ENCODE measurements at places on chromosomes 1 and 21.

DNA sequence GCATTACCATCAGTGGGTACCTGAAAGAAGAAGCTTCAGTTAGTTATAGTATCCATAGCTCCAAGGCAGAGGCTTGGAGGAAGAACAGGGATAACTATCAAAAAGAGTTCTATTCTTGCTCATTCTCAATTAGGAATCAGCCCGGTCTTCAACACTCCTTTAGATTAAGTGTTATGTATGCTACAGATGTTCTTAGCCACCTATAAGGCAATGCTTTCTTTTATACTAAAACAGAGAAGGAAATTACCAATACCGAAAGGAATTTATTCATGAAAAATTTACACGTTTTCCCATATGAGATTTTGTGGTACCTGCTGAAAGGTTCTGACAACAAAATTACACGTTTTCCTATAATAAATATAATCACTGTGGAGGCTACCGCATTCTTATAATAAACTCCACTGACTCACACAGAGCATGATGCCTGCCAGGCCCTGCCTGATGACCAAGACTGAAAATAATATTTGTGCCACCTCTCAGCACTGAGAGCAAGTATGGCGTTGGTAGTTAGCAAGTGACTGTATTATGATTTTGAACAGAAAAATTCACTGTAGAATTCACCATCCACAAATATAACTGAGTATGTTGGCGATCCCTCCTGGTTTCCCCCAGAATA, 58.3 kb downstream of the APP start:
- no peak for DNase-seq

DNA sequence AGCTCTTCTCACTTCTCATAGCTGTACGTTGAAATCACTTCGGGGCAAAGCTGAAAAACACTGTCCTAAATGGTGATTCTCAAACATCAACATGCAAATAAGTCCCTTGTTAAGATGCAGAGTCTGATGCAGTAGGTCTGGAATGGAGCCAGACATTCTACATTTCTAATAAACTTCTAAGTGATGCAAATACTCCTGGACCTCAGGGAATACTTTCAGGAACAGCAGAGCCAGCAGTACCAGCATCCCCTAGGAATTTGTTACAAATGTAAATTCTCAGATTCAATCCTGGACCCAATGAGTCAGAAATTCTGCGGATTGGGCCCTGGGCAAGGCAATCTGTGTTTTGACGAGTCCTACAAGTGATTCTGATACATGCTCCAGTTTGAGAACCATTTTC, 152.3 kb downstream of the PCNX2 start:
- no peak for DNase-seq

DNA sequence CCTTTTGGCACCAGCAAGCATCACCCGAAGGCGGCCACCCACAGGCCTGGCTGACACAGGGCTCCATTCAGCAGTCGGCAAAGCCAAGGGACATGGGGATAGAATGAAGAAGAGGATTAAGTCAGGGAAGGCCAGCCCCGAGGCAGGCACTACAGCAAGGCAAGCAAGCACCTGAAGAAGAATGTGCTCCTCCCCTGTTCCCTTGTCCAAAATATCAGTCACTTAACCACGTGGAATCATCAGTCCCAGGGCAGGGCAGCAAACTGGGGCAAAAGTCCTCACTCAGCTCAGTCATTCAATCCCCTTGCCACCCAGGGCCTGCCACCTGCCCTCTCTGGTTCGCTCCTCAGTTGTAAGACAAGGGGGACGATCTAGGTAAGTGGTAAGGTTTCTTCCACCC, 9.3 kb downstream of the KANK4 start:
- no peak for DNase-seq

DNA sequence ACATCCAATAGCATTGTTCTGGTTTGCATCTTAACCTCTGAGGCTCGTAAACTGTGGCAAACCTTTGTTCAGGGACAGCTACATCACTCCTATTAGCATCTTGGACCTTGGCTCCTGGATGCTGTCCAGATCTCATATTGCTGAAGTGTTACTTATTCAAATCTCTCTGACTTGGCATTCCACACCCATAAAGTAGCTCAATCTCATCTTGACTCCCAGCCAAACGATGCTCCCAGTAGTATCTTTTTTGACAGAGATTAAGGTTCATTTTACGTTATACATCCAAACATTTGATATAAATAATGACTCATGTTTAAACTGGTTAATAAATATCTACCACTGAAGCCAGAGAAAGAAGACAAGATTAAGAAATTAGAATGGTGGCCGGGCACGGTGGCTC, 4.4 kb upstream of the FLVCR1 start:
- DNase-seq, result no peak

DNA sequence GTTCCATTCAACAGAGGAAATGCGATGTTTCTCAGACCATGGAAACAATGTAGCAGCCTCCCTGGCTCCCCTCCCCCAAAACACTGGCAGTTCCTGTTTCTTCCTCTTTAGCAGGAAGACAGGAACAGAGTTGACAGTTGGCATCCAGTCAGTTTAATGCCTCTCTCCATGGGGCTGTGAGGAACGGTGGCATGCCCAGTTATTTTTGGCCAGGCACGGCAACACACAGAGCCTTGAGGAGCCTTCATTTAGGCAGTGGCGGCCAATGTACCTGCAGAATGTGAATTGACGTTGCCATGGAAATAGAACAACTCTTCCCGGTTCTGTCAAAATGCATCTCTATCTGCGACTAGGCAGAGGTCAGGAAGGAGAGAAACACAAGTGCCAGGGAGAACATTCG, 330.6 kb downstream of the DSCAM start:
- DNase-seq, result no peak

Data from activated CD8-positive, alpha-beta memory T cell treated with anti-CD3 and anti-CD28 coated beads for 1 hour (primary cell).